ENCODE measurements at places on chromosomes 6 and 20.

- no peak overlapping the region for H3K4me3 ChIP-seq
- H3K36me3 ChIP-seq: peaks cover 28% of the 10 kb centered on the region
- no peak for DNase-seq
These were observed 12.0 kb downstream of the WTAP start for GRCh38 chr6:159739341-159739740.

DNA sequence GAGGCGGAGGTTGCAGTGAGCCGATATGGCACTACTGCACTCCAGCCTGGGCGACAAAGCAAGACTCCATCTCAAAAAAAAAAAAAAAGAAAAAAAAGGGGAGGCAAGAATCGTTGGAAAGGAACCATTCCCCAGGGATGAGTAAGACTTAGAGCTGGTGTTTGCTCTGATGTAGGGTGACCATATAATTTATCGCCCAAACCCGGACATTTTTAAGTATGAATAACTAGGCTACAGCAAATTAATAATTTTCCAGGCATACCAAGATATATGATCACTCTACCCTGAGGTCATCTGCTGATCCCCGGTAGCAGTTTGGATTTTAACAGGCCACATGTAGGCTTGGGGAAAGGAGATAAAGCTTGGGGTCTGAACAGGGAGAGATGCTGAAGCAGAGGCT is 260.9 kb downstream of the BTBD9 start:
- H3K4me1 ChIP-seq: no peaks in the 10 kb centered on the region
- no peak overlapping the region for H3K27ac ChIP-seq
- no peaks in the 10 kb centered on the region for H3K27me3 ChIP-seq
- no peak for DNase-seq

- no peak overlapping the region for H3K4me3 ChIP-seq
- DNase-seq: no peak
- no peak overlapping the region for H3K27ac ChIP-seq
- H3K27me3 ChIP-seq: no peaks in the 10 kb centered on the region
- H3K36me3 ChIP-seq: no peaks in the 10 kb centered on the region
- H3K4me1 ChIP-seq: no peaks in the 10 kb centered on the region
These were observed 70.3 kb upstream of the RALGAPA2 start for GRCh38 chr20:20782755-20783154.

- H3K4me1 ChIP-seq: no peaks in the 10 kb centered on the region
- no peaks in the 10 kb centered on the region for H3K27me3 ChIP-seq
- no peak overlapping the region for H3K27ac ChIP-seq
- DNase-seq: no peak
- H3K36me3 ChIP-seq: no peaks in the 10 kb centered on the region
These were observed 154.0 kb downstream of the THBS2 start for GRCh38 chr6:169099411-169100202.

DNA sequence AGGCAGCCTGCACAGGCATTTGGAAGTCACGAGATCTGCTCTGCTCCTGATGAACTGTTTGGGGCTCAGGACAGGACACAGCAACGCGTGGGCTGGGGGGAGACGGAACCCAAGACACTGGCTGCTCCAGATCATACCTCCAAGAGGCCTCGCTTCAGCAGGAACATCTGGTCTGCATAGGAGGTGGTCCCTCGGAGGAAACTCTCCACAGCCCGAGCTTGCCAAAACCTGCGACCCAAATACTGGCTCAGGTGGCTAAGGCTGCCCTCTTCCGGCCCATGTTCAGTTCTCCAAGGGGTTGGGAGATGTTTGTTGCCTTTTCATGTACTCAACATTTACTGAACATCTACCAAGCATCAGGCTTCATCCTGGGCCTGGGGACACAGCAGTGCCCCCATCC is 51.7 kb downstream of the MYH7B start:
- peaks cover 75% of the 10 kb centered on the region for H3K36me3 ChIP-seq
- H3K27me3 ChIP-seq: no peaks in the 10 kb centered on the region
- peaks cover 18% of the 10 kb centered on the region for H3K4me1 ChIP-seq
- peak overlapping the region; percentile 77 for H3K27ac ChIP-seq

- no peak for DNase-seq
- H3K27ac ChIP-seq: no peak overlapping the region
- H3K36me3 ChIP-seq: no peaks in the 10 kb centered on the region
- H3K27me3 ChIP-seq: no peaks in the 10 kb centered on the region
- H3K4me1 ChIP-seq: no peaks in the 10 kb centered on the region
- no peak overlapping the region for H3K4me3 ChIP-seq
These were observed 67.6 kb downstream of the FYN start for GRCh38 chr6:111805511-111806164.

GRCh38 chr6:106743612-106744011 is 114.2 kb downstream of the QRSL1 start:
- H3K36me3 ChIP-seq: no peaks in the 10 kb centered on the region
- no peak for DNase-seq
- H3K4me3 ChIP-seq: no peak overlapping the region
- H3K27me3 ChIP-seq: no peaks in the 10 kb centered on the region

DNA sequence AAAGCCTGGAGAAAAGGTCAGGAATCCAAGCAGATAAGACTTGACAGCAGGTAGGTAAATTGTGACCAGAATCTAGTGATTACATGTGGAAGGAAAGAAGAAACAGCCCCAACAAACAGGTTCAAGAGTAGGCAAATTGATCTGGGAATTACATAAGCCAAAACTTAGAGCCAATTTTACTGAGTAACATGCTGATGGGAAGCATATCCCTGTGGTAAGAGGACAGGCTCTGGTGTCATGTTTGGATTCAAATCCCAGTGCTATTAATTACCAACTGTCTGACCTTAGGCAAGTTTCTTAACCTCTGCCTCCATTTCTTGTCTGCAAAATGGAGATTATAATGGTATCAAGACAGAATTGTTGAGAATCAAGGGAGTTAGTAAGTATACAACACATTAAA is 20.4 kb downstream of the MCM9 start:
- no peaks in the 10 kb centered on the region for H3K4me1 ChIP-seq
- H3K27me3 ChIP-seq: no peaks in the 10 kb centered on the region
- H3K4me3 ChIP-seq: no peak overlapping the region
- no peak for DNase-seq
- no peak overlapping the region for H3K27ac ChIP-seq

- H3K4me3 ChIP-seq: no peak overlapping the region
- H3K36me3 ChIP-seq: peaks cover 14% of the 10 kb centered on the region
- no peak for DNase-seq
- H3K27ac ChIP-seq: peak overlapping the region; percentile 94
- peaks cover 47% of the 10 kb centered on the region for H3K4me1 ChIP-seq
- H3K27me3 ChIP-seq: no peaks in the 10 kb centered on the region
These were observed 2.7 kb downstream of the ADAM33 start for GRCh38 chr20:3678856-3679720.

DNA sequence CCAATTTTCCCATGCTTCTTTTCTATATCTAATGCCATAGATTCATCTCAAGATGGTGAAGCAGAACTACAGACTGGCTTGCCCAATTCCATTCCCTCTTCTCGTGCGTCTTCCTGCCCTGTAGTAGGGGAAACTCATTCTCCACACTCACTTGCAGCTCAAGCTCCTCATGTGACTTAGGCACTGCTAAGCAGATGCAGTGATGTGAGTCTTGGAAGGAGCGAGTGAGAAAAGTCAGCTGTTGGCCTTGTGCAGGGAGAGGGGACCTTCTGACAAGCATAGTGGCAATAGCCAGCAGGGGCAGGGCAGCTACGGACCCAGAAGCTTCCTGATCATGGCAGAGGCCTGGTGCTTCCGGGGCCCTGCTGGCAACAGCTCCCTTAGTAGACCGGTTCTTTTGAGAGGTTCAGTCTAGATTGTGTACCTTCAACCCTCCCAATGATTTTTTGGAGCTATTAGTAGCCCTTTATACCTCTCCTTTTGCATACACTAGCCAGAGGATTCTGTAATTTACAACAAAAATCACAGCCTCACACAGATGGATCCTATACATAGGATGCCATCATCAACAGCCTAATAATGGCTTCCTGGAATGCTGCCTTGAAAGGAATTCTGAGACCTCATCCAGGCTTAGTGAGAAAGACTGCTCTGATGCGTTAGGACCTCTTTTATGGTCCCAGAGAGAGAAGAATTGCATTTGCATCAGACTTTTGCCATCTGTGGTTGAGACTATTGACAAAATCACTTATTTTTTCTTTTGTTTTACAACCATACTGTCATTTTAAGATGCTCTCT is 121.5 kb upstream of the RIPOR2 start:
- no peaks in the 10 kb centered on the region for H3K27me3 ChIP-seq
- no peaks in the 10 kb centered on the region for H3K36me3 ChIP-seq
- no peak overlapping the region for H3K27ac ChIP-seq
- no peak for DNase-seq
- no peaks in the 10 kb centered on the region for H3K4me1 ChIP-seq
- no peak overlapping the region for H3K4me3 ChIP-seq

- peaks cover 26% of the 10 kb centered on the region for H3K4me1 ChIP-seq
- H3K36me3 ChIP-seq: no peaks in the 10 kb centered on the region
- DNase-seq: no peak
- H3K27me3 ChIP-seq: no peaks in the 10 kb centered on the region
- H3K4me3 ChIP-seq: no peak overlapping the region
These were observed 75.2 kb upstream of the CD93 start for GRCh38 chr20:23161244-23161891.

DNA sequence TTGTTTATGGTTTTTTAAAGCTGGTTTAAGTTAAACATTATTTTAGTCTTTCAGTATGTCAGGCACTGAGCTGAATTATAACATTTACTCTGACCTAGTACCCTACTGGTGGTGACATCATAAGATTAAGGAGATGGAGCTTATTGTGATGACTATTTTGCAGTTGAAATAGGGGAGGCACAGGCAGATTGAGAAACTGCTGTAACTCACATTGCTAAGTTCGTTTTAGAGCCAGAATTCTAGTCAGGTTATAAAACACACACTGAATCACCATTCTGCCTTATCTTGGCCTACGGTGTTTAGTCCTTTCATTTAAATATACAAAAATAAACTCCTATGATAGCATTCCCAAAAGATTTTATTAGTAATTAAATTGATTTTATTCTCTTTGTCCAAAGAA is 584.1 kb downstream of the TFAP2A start:
- H3K36me3 ChIP-seq: no peaks in the 10 kb centered on the region
- no peak overlapping the region for H3K4me3 ChIP-seq
- no peak overlapping the region for H3K27ac ChIP-seq
- DNase-seq: no peak
- H3K4me1 ChIP-seq: no peaks in the 10 kb centered on the region
- H3K27me3 ChIP-seq: no peaks in the 10 kb centered on the region

DNA sequence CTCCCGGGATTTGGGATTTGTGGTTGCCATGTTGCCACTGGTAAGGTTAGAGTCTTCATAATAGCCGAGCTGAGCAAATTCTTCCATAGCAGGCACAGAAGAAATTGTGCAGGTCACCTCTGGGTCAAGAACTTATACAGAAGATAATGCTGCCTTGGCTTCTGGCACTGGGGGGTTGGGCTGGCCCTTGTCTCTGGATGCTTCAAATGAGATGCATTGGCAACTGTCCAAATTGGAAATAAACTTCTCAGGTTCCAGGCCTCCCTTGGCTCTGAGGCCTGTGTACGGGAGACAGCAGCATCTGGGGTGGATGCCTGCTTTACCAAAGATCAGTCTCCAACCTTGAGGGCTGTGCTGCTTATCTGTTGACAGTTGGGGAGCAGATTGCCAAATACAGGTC is 26.2 kb downstream of the MYO6 start:
- no peak for DNase-seq
- no peak overlapping the region for H3K4me3 ChIP-seq
- no peak overlapping the region for H3K27ac ChIP-seq
- no peaks in the 10 kb centered on the region for H3K27me3 ChIP-seq
- H3K4me1 ChIP-seq: no peaks in the 10 kb centered on the region

DNA sequence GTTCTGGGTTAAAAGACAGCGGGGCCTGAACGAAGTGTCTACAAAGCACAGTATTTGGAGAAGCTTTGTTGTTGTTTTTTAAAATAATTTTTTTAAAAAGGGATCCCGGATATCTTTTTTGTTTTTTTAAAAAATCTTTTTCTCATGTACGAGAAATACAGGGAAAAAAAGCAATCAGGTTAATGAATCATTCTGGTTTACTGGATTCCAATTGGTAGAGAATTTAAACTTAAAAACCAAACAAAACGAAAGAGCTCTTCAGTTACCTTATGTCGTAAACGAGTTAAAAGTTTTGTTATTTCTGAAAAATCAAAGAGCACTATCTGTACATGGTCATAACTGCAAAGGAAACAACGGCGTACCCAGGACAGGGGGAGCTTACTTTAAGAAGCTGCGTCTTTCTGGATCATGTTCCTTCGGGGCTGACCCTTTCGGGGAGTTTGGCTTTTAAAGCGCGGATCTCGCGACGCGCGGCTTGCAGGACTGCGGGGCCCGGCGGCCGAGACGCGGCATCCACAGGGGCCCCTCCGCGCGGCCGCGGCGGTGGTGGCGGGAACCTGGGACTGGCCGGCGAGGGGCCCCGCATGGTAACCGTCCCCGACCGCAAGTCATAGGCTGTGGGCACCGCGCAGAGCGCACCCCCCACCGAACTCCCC is 927 bp downstream of the IL20RA start:
- no peak for DNase-seq
- no peaks in the 10 kb centered on the region for H3K27me3 ChIP-seq
- no peak overlapping the region for H3K27ac ChIP-seq
- no peaks in the 10 kb centered on the region for H3K36me3 ChIP-seq
- H3K4me1 ChIP-seq: no peaks in the 10 kb centered on the region

GRCh38 chr6:10323018-10323417 is 91.9 kb downstream of the TFAP2A start:
- no peaks in the 10 kb centered on the region for H3K4me1 ChIP-seq
- no peaks in the 10 kb centered on the region for H3K27me3 ChIP-seq
- no peaks in the 10 kb centered on the region for H3K36me3 ChIP-seq
- H3K27ac ChIP-seq: no peak overlapping the region

- no peaks in the 10 kb centered on the region for H3K27me3 ChIP-seq
- no peaks in the 10 kb centered on the region for H3K4me1 ChIP-seq
- DNase-seq: no peak
- H3K27ac ChIP-seq: no peak overlapping the region
These were observed 98.7 kb upstream of the FUT9 start for GRCh38 chr6:95917034-95917433.

DNA sequence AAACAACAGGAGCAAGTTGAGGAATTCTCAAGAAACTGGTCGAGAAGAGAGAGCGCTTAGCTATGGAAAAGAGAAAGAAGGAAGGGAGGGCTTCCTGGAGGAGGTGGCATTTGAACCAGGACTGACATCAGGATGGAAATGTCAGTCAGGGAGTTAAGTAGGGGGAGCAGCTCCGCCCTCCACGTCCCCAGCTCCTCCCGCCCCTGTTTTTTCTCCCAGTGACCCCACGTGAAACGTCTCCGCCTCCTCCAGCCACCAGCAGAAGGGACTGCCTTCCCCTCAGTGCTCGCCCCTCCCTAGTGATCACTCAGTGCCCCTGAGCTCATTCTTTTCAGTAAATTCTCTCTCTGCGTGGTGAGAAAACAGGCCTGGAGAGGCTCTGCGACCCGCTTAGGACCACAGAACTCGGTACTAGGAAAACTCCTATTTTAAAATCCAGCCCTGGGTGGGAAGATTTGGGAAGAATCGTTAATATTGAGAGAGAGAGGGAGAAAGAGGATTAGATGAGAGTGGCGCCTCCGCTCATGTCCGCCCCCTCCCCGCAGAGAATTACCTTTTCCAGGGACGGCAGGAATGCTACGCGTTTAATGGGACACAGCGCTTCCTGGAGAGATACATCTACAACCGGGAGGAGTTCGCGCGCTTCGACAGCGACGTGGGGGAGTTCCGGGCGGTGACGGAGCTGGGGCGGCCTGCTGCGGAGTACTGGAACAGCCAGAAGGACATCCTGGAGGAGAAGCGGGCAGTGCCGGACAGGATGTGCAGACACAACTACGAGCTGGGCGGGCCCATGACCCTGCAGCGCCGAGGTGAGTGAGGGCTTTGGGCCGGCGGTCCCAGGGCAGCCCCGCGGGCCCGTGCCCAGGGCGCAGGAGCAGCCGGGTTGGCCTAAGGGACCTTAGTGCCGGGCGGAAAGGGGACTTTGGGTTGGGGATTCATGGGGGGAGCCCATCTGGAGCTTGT is 4.6 kb downstream of the HLA-DPB1 start:
- peak overlapping the region; percentile 76 for H3K4me3 ChIP-seq
- peaks cover 7% of the 10 kb centered on the region for H3K36me3 ChIP-seq
- no peaks in the 10 kb centered on the region for H3K27me3 ChIP-seq
- no peaks in the 10 kb centered on the region for H3K4me1 ChIP-seq
- DNase-seq: peak; percentile 35

Measured in thoracic aorta (tissue), 2 donors.